Umbilical cord (tissue), 2 donors: ENCODE measurements at places on chromosomes 1 and 21.
A peak's percentile ranks its signal among the peaks of the same experiment; 100 is the strongest.

- DNase-seq: no peak
Measured at GRCh38 chr1:108553905-108554304, 6.0 kb upstream of the EEIG2 start.

- DNase-seq: peak; percentile 50
Measured at GRCh38 chr1:39692152-39693074, 1.2 kb upstream of the HPCAL4 start.

GRCh38 chr1:40183055-40183710, 22.0 kb downstream of the RLF start:
- peak; percentile 5 for DNase-seq

GRCh38 chr1:50750021-50750619, 209.9 kb downstream of the FAF1 start:
- no peak for DNase-seq

DNA sequence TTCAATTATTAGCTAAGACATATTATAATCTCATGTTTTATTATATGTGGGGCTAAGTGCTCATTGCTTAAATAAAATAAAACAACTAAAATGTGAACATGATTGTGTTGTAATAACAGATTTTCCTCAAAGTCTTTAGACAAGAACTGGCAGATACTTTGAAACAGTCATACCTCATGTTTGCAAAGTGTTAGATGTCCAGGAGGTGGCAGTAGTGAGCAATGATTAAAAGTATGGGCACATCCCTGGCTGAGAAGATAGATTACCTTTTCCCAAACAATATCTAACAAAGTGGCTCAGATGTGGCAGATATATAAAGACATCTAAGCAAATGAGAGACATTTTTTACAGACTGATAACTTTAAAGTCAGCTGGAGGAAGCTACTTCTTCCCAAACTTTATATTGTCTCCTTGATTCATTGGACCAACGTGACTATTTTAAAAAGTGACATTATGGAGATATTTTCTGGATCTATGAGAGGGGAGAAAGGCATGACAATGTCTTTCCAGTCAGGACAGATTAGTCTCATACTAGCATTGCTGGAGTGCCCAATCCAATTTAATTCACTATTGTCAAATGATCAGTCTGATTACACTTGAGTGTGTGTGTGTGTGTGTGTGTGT, 269.8 kb downstream of the S1PR1 start:
- DNase-seq: peak; percentile 37

GRCh38 chr1:50132347-50132894, 23.7 kb downstream of the ELAVL4 start:
- no peak for DNase-seq

- DNase-seq: no peak
Measured at GRCh38 chr1:74412244-74412643, 100.2 kb downstream of the LRRC53 start.

DNA sequence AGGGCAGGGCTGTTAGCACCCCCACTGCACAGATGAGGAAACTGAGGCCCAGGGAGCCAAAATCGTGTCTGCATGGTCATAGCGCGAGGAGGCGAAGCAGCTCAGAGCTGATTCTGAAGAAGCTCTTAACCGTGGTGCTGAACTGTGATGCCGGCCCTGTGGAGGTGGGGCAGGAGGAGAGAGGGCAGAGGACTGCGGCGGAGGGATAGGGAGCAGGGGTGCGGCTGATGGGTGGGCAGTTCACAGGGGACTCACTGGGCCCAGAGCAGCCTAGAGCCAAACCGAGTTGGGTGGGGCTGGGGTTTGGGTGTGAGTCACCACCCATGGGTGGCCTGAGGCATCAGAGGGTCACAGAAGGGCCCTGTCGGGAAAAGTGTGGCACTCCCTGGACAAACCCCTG, 74.7 kb downstream of the RAP1GAP start:
- DNase-seq: no peak

DNA sequence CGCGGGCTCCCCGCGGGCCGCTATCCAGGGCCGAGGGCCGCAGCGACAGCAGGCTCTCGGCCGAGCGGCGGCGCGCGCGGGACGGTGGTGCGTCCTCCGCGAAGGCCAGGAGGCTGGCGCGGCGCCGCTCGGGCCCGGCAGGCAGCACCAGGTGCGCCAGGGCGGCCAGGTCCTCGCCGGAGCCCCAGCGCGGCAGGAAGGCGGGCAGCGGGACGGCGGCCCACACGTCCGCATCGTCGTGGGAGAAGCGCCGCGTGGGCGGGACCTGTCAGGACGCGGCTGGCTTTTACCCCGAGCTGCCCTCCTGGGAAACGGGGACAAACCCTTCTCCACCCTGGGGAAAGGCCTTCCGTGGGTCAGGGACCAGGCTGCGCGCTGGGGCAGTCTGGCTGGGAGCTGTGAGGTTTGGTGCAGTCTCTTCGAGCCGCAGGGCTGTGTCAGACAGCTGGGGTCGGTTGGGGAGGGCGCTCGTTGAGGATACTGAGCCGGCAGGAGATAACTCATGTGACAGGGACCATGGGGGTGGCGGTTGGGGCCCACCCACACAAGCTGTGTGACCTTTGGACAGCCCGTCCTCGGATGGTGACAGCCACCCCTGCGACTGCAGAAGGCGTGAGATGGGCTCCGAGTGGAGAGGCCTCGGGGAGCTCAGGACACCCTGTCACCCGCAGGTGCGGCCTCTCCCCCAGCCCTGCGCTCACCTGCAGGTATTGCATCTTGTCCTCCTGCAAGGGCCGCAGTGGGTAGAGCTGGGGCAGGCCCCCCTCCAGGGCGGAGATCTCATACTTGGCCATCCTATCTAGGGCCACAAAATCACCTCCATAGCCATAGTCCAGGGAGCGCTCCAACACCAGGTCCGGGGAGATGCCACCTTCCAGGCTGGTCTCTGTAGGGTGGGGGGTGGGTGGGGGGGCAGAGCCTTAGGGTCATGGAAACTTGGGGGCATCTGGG, 6.0 kb downstream of the HES3 start:
- no peak for DNase-seq

GRCh38 chr1:235745503-235746136, 96.0 kb upstream of the GNG4 start:
- DNase-seq: no peak

DNA sequence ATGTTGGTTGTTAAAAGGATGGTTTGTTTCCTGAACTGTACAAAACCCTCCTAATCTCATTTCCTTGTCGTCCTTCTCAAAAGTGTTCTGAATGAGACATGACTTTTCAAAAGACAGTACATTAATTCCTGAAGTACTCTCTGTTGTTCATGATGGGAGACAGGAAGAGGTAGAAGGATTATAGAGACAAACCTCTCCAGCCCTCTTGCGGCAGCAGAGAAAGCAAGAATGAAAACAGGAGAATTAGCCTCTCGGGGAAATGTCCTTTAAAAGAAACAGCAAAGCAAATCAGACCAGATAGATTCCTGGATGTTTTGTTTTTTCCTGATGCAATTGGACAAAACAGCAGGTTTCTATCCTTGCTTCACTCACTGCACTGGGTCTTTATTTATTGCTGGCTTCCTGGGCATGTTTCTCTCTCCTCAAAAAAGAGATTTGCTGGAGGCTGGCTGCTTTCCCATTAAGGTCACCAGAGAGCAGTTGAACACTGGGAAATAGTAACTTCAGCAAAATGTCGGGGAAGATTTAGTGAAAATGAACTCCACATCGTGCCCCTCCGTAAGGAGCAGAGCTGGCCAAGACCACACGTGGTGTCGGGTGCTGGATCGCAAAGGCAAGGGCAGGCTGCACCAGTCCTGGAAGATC, 145.8 kb upstream of the SYT6 start:
- peak; percentile 72 for DNase-seq

GRCh38 chr1:246032984-246033383, 474.1 kb downstream of the SMYD3 start:
- DNase-seq: no peak

DNA sequence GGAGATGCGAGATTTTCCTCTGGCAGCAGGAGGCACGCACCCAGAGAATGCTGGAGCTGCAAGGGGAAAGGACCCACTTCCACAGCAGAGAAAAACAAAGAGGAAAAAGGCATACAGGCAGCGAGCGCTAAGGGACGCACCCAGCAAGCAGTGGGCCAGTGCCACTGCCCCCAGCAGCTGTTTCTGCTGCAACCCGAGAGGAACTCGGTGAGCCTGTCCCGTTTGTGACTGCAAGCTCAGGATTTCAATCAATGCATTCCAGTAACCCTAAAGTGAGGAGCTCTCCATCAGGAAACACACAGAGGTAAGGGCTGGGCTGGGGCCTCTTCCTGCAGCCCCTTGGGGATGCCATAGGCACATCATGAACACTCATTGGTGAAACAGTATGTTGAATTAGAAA, 58.7 kb downstream of the ACP6 start:
- no peak for DNase-seq

DNA sequence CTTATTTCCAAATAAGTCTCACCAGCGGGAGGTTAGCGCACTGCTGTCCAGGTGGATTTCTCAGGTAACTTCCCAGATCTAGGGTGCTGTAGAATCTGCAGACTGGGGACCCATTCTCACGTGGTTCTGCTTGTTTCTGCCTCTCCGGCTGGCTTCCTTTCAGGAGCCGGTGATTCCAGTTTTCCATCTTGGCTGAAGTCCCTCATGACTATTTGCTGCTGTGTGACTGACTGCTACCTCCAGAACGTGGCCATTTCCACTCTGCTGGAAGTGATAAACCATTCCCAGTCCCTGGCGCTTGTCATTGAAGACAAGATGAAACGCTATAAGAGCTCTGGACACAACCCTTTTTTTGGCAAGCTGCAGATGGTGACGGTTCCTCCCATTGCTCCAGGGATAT, 76.0 kb downstream of the DOP1B start:
- DNase-seq: no peak

- DNase-seq: no peak
Measured at GRCh38 chr21:36613059-36613458, 85.9 kb upstream of the SIM2 start.

DNA sequence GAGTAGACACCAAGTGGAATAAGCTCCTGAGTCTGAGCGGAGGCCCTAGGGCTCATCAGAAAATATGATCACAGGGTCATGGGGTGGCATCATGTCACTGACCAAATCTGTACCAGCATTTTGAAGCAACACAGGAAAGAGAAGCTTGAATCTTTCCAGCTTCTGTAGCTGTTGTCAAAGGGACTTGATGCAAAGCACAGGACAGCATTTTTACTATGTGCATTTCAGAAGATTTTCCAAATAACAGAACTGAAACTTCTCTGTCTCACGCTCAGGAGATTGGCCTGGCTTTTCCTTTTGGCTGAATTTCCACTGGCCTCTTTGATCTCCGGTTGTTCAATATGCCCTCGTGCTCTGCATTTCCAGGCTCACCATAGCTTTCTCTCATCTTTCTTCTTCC, 127.2 kb upstream of the ATP1B1 start:
- DNase-seq: peak; percentile 82

DNA sequence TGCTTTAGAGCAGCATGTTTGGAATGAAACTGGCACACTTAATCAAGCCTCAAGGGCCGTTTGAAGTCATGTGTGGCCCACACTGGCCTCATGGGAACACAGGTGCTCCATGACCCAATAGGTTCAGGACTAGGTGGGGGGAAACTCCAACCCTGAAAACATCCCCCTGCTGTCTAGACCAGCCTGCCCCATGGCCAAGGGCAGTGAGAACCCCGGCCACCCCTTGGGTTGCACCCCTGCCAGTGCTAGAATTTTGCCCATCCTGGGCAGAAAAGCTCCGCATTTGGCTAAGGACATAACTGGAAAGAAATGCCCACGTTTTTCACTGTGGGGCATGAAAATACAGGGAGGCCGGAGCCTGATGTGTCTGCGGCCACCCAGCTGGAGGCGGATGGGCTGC, 6.1 kb upstream of the PTGER3 start:
- DNase-seq: no peak

DNA sequence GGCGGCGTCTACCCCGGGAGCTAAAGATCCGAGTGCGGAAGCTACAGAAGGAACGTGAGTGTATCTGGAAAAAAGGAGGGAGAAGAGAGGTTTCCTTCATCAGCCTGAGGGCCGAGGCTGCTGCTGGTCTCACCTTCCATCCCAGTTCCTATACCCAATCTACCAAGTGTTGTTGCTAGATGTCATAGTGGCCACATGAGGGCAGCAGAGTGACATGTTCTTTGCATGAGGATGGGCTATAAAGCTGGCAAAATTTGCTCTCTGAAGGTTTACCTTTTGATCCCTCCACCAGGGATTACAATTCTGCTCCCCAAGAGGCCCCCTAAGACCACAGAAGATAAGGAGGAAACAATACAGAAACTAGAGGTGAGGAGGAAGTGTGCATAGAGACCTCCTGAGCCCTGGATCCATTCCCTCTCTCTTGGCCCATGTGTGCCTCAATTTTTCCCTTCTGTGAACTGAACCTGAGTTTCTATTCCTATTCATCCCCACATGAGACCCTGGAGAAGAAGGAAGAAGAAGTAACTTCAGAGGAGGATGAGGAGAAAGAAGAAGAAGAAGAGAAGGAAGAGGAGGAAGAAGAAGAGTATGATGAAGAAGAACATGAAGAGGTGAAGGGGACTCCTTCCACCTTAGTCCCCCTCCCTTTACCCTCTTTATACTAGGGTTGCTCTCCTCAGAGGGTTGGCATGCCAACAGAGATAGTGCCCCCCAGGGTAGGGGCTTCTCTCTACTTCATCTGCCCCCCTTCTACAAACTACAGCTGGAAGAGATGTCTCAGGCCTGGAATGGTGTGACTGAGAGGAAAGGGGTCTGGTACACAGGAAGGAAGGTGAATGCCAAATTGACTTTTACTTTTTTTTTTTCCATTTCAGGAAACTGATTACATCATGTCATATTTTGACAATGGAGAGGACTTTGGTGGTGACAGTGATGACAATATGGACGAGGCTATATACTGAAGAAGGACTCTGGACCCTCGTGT, 13.3 kb downstream of the POLR3GL start:
- DNase-seq: peak; percentile 87

- DNase-seq: no peak
Measured at GRCh38 chr1:186390925-186391324, 15.3 kb downstream of the ODR4 start.

DNA sequence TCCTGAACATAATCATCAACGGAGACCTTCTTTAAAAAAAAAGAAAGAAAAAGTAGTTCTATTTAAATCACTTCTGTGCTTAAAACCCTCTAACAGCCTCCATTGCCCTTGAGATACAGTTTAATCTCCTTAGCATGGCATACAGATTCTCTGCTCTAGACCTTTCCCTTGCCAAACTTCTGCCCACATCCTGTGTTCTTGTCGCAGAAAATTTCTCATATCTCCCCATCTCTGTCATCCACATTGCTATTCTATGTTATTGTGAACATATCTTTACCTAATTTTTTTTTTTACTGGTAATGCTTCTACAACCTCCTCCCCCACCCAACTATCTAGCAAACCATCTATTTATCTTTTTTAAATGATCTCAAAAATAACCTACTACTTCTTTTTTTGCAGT, 135.7 kb upstream of the PROX1 start:
- no peak for DNase-seq

GRCh38 chr1:58714544-58714943, 14.7 kb upstream of the MYSM1 start:
- no peak for DNase-seq

DNA sequence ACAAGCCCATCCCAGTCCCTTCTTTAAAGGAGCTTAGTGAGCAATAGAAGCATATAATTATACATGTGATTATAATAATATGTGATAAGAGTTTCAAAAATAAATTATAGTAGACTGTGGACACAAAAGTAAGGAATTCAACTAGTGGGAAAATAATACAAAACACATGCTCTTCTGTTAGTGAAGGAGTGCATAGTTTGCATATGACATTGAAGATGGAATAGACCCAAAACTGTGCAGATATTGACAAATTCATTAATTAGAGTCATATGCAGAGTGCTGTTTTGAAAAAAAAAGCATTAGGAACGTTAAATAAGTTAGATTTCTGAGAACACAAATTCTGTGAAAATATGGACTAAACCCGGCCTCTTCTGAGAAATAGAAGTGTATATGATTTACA, 278.8 kb downstream of the ASTN1 start:
- DNase-seq: no peak
